ENCODE measurements at places on chromosomes 13 and 19.

DNA sequence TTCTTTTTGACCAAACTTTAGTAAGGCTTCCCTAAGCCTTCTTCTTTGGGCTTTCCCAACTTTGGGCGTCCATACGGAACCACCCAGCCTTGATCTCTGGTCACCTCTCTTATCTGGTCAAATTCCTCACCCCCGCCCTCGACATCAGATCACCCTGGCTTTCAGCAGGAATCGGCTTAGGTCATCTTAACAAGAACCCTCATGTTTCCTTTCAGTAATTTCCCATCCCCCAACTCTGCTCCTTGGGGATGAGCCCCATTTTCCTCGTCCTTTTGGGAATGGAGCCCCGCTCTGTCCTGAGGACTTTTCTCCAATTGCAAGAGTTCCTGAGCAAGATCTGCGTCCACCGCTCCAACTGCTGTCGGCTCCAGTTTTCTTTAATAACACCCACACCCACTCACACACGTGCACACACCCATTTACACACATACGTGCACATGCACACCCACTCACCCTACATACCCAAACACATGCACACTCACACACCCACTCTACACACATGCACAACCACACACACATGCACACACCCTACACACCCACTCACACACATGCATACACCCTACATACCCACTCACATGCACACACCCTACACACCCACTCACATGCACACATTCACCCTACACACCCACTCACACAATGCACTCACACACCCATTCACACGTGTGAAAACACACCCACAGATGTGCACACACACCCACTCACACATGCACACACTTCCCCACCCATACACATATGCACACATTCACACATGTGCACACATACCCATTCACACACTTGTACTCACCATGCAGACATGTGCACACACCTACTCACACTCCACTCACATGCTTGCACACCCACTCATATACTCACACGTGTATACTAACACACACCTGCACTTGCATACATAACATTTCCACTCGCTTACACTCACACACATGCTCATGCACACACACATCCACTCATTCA, 87.0 kb upstream of the TM9SF2 start:
- no peak for DNase-seq

DNA sequence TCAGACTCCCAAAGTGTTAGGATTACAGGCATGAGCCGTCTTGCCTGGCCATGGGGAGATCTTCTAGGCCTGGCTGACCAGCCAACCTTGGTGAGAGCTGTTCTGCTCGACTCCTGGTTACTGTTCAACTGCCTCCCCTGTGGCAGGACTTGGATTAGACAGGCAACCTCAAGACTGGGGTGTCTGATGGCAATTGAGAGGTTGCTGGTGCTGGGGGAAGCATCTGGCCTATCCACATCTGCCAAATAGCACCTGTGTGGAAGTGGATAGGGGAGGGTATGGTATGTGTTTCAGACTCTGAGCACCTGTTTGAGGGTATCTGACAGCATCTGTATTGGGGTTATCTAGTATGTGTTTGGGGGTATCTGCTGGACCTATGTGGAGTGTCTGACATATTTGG, 44.7 kb downstream of the ARHGEF18 start:
- DNase-seq = no peak

- DNase-seq = no peak
Measured at GRCh38 chr19:51431124-51431523, 13.7 kb upstream of the SIGLEC10 start.

DNA sequence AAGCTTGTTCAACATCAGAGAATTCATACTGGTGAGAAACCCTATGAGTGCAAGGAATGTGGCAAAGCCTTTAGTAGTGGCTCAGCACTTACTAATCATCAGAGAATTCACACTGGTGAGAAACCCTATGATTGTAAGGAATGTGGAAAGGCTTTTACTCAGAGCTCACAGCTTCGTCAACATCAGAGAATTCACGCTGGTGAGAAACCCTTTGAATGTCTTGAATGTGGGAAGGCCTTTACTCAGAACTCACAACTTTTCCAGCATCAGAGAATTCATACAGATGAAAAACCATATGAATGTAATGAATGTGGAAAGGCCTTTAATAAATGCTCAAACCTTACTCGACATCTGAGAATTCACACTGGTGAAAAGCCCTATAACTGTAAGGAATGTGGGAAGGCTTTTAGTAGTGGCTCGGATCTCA, 25.2 kb downstream of the ZNF383 start:
- no peak for DNase-seq

GRCh38 chr19:4539693-4540581, at the start of gene LRG1:
Gene LRG1, minus strand, starts transcription at chr19:4540036. Its CDS starts 23 bp downstream, at chr19:4540013.
- DNase-seq = no peak

DNA sequence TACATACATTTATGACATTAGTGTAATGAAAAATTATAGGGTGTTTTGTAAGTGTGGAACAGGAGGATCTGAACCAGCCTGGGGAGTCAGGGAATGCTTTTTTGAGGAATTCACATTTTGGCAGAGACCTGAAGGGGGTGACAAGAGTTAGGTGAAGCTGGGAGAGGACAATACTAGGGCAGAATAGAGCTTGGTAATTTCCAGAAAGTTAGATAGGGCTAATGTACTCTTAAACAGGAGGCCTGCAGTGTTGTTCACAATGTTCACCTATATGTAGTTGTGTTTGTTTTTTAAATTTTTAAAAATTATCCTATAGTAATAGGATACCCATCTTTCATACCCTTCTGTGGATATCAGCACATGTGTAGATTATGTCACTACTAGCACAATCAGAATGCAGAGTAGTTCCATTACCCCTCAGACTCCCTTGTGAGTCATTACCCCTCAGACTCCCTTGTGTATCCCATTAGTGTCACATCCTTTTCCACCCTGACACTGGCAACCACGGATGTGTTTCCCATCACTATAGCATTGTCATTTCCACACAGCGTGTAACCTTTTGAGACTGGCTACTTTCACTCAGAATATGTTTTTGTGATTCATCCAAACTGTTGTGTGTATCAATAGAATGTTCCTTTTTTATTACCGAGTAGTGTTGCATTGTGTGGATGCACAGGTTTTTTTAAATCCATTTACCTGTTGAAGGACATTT, 43.1 kb downstream of the PCCA start:
- no peak for DNase-seq

DNA sequence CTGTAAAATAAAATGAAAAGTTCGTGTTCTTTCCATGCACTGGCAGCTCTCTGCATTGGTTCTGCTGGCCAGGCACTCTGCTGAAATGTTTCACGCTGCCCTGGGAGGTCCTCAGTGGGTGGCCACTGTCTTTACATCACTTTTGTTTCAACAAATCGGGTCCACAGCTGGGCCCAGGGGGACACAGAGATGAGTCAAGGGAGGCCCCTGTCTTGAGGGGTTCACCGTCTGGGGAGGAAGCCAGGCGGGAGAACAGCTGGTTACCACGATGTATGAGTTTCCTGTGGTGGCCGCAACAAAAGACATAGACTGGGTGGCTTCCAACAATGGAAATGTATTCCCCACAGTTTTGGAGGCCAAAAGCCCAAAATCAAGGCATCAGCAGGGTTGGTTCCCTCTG, 5.1 kb upstream of the KLF2 start:
- no peak for DNase-seq

DNA sequence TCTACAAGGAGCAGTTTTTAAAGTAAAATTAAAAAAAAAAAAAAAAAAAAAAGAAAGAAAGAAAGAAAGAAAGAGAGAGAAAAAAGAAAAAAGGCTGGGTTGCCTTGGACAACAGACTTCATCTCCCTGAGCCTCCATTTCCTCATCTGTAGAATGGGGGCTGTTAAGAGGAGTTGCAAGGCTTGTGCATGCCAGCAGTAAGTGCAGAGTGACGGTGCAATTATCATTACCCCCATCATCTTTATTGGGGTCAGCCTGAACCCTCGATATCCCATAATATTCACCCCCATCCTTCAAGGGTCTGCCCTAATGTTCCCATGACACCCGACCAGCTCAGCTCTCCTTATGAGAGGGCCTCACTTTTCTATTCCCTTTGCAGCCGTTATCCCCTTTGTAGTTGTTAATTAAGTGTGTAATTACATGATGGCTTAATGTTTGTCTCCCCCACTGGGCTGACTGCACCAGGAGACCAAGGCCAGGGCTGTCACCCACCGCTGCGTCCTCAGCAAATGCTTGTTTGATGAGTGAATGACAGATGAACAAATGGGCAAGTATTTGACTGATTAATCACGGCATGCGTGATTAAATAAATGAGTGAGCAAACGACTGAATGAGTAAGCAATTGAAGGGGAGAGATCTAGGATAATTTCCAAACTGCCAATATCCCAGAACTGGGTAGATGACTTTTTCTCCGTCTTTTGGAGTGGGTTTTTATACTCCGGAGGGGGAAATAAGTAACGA, 10.1 kb downstream of the FOSB start:
- DNase-seq = no peak

- DNase-seq = no peak
Measured at GRCh38 chr13:26112843-26113242, 61.0 kb upstream of the SHISA2 start.

DNA sequence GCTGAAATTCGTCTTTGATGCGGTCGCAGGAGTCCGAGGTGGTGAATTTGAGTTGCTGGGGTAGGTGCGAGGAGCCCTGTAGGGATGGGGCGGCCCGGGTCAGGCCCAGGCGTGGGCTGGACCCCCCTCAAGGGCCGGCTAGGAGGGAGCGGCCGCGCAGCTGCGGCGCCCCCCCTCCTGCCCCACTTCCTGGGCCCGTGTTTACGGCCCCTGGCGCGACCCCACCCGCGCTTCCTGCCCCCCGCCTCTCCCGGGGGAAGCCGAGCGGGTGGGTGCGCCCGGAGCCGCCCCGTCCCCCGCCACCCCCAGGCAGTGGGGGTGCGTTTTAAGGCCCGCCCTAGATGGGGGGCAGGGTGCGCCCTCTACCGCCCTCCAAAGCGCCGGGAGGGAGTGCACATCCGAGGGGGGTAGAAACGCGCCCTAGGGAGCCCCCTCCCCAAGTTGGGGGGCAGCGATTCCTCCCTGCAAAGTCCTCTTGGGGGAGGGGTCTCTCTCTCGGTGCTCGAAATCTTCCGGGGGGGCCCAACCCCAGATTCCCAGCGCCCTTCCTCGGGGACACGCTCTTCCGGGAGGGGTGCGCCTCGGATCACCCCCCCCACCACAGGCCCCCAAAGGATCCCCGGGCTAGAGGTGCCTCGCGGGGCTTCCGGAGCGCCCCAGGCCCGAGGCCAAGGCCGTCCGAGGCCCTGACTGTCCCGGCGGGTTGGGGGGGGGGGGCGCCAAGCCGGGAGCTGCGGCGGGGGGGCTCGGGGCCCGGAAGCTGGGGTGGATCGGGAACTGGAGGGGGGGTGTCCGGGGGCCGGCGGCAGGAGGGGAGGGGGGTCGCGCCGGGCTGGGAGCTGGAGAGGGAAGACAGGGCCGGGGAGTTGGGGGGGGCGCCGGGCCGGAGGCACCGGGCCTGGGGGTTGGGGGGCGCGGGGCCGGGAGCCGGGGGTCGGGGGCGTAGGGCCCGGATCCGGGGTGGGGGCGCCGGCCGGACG, 823 bp downstream of the TLE5 start:
- DNase-seq = no peak

- no peak for DNase-seq
Measured at GRCh38 chr13:59230484-59231264, 933.1 kb downstream of the DIAPH3 start.

GRCh38 chr19:31146015-31146414, 203.2 kb downstream of the TSHZ3 start:
- peak; percentile 39 for DNase-seq

DNA sequence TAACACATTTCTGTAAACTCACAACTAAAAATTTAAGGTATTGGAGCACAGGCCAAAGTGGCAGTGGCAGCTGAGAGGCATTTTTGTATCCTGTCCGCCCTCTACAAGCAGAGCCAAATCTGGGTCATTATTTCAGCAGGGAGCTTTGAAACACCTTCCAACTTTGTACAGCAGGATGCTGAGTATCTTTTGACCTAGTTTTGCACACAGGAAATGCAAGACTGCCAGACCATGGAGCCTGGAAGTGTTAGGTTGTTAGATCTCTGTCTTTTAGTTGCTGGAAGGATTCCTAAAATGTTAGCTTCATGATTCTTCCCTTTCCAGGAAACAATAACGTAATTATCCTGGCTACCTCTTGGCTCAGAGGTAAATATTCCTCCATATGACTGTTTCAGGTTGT, 148.6 kb upstream of the ATXN8OS start:
- no peak for DNase-seq

GRCh38 chr19:1956122-1956494, 15.1 kb downstream of the CSNK1G2 start:
- DNase-seq = no peak

DNA sequence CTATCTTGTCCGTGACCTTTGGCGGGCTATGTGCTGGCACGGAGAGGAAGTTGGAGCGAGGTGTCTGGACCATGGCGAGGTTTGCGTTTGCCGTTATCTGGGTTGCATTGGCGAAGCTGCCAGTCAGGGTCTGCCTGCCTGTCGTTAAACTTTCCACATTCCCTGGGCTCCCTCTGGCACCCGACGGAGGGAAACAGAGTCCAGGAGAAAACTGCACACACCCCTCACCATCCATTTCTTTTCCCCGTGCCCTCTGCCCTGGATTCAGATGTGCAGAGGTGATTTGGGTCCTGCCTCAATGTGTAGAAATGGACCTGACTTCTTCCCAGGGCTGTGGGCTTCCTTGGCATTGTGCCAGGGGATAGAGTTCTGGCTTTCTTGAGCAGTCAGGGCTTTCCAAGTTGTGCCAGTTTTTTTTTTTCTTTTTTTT, 142.4 kb downstream of the URI1 start:
- DNase-seq = no peak

DNA sequence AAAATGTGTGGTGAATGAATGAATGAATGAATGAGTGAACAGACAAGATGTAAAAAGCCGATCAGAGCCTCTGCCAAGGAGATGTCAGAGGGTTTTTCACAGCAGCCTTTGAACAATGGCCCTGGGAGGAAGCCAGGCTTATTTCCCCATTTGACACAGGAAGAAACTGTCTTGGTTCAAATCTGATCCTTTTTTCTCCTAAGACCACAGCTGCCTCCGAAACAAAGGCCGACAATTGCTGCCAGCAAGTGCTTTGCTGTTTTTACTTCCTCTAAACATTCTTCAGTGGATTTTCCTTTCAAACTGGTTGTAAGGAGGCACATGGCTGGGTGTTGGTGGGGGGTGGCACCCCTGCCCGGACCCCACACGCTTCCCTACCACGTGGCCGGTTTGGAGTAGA, 44.2 kb upstream of the HOMER3 start:
- DNase-seq = no peak

GRCh38 chr13:91381371-91381770, 17.1 kb upstream of the GPC5 start:
- DNase-seq = peak; percentile 23

GRCh38 chr13:101916108-101916774, 463.8 kb downstream of the ITGBL1 start:
- DNase-seq = no peak

- DNase-seq = no peak
Measured at GRCh38 chr19:535017-535835, 3.7 kb downstream of the CDC34 start.

- no peak for DNase-seq
Measured at GRCh38 chr13:90105276-90105675, 1242.2 kb upstream of the MIR17HG start.
